ENCODE measurements at places on chromosomes 4 and X. TPM values are rescaled to one million over a fixed set of nuclear protein-coding genes. Genes with fewer than 3 reads are reported as not detected.

Gene RADX
- 9.0 TPM for total RNA-seq

DNA sequence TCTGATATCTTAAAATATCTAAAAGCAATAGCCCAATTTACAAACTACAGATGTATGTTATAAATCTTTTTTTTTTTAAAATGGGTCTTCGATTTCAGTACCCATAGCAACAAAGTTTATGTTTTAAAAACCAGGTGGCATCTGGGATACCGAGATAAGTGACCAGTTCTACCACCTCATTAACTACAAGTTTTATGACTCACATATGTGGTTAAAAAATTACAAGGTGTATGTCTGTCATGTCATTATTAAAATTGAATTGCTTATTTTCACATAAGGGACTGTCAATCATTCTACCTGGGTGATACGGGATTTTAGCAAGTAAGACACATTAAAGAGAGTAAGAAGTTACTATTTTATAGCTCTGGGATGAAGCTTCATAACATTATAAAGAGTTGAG is 192.0 kb upstream of the ETNPPL start:
- DNase-seq, result no peak

GRCh38 chrX:111170017-111170416 is 74.0 kb downstream of the PAK3 start:
- DNase-seq, result peak; percentile 7

- DNase-seq, result no peak
These were observed 67.5 kb downstream of the RBM47 start for GRCh38 chr4:40562208-40562607.

DNA sequence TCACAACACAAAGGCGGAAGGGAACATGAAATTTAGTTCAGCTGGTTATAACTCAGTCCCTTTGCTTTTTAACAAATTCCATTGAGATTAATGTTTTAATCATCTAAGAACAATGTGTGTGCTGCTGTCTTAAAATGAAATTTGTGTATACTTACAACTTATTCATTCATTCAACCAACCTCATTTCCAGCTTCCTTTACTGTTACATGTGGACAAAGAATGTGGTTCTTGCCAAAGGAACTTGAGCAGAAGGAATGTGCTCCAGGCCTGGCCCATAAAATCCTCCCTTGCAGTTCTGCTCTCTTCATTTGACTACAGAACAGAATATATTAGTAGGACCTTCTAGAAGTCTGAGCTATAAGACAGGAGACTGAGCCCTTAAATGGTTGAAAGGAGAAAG is 176.8 kb upstream of the GLRA2 start:
- DNase-seq, result no peak

DNA sequence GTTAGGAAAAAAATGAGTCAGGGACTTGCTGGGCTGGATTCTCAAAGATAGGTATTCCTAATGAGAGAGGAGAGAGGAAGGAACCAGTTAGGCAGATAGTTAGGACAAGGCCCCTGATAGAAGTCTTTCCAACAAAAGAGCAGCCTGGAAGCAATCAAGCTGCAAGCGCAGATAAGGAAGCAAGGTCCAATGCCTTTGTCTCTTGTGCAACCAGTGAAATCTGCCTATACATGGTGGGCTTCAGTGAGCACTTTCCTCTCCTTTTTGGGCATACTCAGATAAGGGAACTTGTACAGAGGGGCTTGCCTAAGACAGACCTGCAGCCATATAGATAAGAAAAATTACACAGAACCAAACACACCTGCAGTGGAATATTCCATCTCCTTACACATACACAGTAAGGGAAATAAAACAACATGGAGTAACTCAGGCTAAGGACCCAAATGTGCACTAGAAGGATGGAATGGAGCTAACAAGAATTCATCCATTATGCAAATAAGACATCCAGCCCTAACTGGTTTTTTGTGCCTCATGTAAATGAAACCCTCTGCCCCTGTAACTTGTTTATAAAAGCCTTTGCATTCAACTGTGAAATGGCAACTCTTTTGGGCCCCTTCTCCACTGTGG is 68.8 kb downstream of the PCDH18 start:
- DNase-seq, result no peak

GRCh38 chrX:72299891-72300630 is 5.7 kb downstream of the CITED1 start:
- DNase-seq, result no peak
